KBM-7 (cell line): ENCODE measurements at places on chromosomes 3 and 15.

DNA sequence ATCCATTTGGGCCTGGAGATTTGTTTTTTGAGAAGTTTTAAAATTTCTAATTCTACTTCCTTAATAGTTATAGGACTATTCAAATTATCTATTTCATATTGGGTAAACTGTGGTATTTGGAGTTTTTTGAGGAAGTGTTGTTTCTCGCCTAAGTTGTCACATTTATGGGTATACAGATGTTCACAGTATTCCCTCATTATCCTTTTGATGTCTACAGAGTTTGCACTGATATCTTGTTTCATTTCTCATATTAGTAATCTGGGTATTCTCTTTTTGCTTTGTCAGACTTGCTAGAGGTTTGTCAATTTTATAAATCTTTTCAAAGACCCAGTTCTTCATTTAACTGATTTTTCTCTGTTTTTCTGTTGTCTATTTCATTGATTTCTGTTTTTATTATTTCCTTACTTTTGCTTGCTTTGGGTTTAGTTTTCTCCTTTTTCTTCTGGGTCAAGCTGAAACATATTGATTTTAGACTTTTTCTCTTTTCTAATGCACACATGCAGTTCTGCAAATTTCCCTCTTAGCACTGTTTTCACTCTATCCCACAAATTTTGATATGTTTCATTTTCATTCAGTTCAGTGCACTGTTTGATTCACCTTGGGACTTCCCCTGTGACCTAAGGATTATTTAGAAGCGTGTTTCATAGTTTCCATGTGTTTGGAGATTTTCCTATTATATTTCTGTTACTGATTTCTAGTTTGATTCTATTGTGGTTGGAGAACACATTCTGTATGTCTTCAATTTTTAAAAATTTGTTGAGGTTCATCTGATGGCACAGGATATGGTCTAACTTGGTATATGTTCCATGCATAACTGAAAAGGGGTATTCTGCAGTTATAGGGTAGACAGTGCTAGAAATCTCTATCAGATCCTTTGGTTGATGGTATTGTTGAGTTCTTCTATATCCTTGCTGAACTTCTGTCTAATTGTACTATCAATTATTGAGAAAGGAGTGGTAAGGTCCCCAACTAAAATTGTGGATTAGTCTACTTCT, 79.6 kb downstream of the SUMF1 start:
- DNase-seq, result no peak

DNA sequence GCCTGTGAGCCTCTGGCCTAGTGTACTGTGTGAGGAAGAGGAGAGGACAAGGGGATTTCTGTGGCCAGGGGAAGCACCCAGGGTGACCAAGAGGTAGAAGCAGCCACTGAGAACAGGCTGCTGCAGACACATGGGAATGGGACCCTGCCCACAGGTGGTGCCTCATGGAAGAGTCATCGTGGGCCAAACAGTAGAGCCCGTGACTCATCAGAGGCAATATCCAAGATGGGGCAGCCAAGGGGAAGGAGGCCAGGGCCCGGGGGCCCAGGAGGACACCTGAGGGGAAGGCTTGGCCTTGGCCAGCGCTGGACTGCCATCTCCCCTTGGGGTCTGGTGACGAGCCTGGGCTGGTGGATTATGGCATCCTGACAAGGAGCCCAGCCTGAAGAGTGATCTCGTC, 275.0 kb upstream of the LYSMD4 start:
- DNase-seq, result no peak

GRCh38 chr15:77440378-77440999, 19.8 kb downstream of the HMG20A start:
- DNase-seq, result no peak

DNA sequence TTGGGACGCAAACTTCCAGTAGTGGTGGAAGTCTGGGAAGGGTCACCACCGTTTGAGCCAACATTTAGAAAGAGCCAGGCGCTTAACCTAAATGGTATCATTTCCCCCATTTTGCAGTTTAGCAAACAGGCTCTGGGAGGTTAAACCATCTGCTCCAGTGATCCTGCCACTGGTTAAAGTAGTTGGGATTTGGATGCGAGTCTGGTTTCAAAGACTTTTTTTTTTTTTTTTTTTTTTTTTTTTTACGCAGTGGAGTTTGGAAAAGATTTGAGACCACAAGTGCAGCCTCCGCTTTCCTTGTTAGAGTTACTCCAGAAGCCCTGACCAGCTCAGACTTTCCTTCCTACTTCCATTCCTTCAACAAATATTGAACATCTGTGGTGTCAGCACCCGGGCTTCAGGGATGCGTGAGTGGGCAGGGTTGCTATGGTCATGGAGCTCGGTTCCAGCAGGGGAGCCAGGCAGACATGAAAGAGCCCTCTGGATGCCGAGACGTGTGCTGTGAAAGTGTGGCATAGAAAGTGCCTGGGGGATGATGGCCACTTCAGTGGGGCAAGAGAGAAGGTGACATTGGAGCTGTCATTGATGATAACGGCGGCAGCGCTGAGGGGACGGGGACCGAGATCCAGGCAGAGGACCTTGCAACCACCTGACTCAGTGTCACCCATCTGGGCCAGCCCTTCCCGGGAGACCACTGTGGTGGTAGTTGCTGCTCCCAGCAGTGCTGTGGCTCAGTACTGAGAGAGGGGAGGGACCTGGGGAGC, 1.1 kb upstream of the RNU6-1 start:
- peak; percentile 81 for DNase-seq

DNA sequence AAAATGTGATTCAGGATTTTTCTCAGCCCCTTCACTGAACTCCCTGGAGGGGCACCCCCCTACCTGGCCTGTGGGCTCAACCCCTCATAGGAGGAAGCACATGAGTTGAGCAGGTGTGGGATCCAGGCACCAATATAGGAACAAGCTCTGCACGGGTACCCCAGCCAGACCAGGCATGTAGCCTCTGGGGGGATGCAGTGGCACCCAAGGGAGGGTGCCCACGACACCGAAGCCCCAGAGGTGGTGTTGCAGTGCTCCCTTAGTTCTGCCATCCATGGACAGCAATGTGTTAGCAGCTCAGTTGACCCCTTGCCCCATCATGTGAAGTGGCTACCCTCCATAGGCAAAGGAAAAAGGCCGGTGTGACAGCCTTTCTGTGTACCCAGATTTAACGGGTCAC, 30.9 kb upstream of the BCHE start:
- DNase-seq, result no peak

- peak; percentile 94 for DNase-seq
Measured at GRCh38 chr15:94174399-94174802, 57.0 kb upstream of the MCTP2 start.

DNA sequence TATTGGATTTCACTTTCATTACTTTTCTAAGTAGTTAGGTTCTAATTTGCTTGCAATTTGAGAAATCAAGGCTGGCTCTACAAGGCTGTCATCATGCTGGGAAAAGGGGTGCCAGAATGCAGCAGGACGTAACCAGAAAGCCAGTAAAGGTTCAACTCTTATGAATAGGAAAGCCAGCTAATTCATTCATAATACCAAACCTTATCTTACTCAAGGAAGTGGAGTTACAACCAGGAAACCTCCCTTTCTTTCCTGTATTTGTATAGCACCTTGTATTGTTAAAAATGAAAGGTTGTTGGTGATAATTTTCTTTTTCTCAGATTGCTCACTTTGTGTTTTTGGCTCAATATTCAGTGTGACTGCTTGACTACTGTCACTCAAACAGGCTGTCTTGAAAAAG, 109.4 kb downstream of the FILIP1L start:
- DNase-seq, result no peak

- peak; percentile 52 for DNase-seq
Measured at GRCh38 chr3:192957441-192958021, 39.9 kb upstream of the MB21D2 start.

GRCh38 chr3:32442766-32443165, 51.1 kb downstream of the CMTM7 start:
- DNase-seq, result no peak

DNA sequence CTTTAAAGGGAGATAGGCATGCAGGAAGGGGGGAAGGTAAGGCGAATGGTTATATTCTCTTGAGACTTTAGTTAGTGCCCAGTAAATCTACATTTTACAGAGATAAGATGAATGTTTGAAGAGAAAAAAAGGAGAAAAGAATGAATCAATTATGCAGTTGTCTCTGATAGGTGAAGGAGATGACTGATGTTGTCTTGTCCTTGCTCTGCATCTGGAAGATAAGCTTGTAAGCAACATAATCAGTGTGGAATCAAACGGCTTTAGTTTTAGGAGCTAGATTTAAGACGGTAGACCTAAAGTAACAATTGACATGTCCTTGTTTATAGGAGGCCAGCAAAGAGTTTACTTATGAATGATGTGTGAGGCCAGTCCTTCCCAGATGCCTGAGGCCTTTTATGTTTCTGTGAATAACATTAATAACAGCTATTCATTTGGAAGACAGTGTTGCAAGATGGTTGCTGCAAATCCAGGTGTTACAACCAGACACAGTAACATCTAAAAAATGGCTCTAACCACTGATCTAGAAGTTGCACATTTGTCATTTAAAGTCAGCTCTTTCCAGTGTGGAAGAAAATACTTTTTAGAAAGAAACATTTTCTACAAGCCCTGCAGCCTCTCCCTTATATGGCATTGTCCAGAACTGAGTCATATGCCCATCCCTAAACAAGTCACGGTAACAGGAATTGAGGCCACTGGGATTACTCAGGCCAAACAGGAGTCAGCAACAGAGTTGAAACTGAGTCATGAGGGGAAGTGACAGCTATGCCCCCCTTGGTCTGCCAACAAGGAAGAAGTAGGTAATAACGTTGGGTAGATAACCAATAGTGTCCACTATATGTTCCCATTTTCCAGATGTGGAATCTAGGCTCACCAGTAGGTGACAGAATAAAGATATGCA, 77.5 kb upstream of the FBN1 start:
- DNase-seq, result no peak

DNA sequence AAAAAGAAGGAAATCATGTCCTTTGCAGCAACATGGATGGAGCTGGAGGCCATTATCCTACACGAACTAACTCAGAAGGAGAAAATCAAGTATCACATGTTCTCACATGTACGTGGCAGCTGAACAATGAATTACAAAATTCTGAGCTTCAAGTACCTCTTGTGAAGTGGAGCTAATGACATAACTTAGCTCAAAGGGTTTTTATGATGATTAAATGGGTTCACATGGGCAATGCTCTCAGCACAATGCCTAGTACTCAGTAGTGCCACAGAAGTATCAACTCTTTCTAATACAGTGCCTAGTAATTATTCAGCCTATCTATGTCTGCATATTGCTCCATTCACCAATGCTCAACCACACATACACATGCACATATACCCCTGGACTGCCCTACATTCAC, 407.5 kb upstream of the WNT5A start:
- no peak for DNase-seq

DNA sequence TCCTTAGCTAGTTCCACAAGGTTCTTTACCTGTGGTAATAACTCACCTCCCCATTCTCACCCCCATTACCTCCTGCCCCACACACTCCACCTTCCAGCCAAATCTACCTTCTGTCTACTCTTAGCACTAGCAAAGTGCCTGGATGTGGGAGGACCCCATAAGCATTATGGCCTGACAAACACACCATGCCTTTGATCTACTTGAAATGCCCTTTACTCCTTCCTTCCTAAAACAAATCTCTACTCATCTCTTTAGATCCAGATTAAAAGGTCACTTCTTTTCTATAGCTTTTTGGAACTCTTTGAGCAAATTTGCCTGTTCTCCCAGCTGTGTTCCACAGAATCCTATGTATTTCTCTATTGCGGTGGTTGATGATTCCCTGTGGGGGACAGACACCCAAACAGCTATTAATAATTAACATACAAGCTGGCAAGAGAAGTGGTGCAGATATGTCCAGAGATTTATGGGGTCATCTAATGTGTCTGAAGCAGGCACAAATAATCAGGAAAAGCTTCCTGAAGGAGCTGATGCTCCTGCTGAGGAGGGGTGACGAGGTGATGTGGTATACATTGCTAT, 34.0 kb downstream of the DGKG start:
- no peak for DNase-seq

DNA sequence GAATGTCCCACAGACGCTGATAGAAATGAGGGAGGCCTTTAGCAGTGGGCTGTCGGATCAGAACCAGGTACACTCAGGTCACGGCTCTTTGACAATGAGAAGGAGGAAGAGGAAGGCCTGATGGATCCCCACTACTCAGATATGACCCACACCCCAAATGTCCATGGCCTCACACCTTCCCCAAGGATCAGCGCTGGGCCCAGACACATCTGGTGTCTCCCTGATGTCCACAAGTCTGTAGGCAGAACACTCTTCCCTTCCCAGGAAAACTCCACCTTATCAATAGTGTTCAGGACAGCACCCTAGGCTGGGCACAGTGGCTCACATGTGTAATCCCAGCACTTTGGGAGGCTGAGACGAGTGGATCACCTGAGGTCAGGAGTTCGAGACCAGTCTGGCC, 33.3 kb upstream of the SFMBT1 start:
- DNase-seq, result no peak

GRCh38 chr15:85036716-85037115, 55.1 kb downstream of the PDE8A start:
- DNase-seq, result no peak

GRCh38 chr3:151839313-151839631, 25.4 kb downstream of the AADAC start:
- DNase-seq, result no peak

DNA sequence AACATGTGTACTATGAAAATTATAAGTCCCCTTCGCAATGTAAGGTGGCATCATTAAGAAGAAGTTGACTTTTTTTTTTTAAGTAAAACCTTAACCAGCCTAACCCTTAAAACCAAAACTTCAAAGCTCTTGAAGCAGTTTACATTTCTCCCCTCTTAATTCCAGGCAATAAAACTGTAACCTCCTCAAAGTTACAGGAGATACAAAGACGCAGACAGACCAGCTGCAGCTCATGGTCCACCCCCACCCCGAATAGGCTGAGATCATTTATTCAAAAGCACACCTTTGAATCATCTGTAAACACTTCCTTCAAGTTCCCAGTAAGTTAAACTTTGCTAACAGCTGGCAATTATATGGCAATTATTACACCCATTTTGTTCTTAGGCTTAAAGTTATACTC, 414.5 kb downstream of the ERC2 start:
- no peak for DNase-seq
